Uterine smooth muscle cell (primary cell): ENCODE measurements at places on chromosomes 4 and X. TPM values are rescaled to one million over a fixed set of nuclear protein-coding genes. Genes with fewer than 3 reads are reported as not detected.

The TEX13B gene
- total RNA-seq, result 0.12 TPM in 1 of 2 replicates, not detected in the other

The TXK gene
- total RNA-seq, result not detected in 2 replicates

The MRPS18C gene
- 28.3 and 30.9 TPM in 2 replicates for total RNA-seq

The RBM47 gene
- total RNA-seq, result 3.3 and 4.4 TPM in 2 replicates

The MTHFD2L gene
- total RNA-seq, result 16.2 and 19.9 TPM in 2 replicates

The SPANXN4 gene
- total RNA-seq, result not detected in 2 replicates

The GPC3 gene
- not detected in 2 replicates for total RNA-seq

The APBB2 gene
- total RNA-seq, result 46.8 and 54.6 TPM in 2 replicates

The VGLL1 gene
- not detected in 2 replicates for total RNA-seq

The PAGE2B gene
- total RNA-seq, result not detected in 2 replicates

The SLC38A5 gene
- total RNA-seq, result 39.9 and 60.2 TPM in 2 replicates

The AFM gene
- total RNA-seq, result not detected in 2 replicates

The PPP4R3C gene
- not detected in 2 replicates for total RNA-seq

The SPANXA2 gene
- total RNA-seq, result not detected in 2 replicates

The AMOT gene
- total RNA-seq, result 3.9 and 6.1 TPM in 2 replicates

The GSX2 gene
- 0.12 TPM in 1 of 2 replicates, not detected in the other for total RNA-seq

The TECRL gene
- total RNA-seq, result not detected in 2 replicates

The PIM2 gene
- total RNA-seq, result 6.2 and 7.0 TPM in 2 replicates

The CABS1 gene
- not detected in 2 replicates for total RNA-seq

The TRPC3 gene
- 0.62 and 1.7 TPM in 2 replicates for total RNA-seq

The SHROOM2 gene
- total RNA-seq, result 0.44 and 0.75 TPM in 2 replicates

The CDX4 gene
- total RNA-seq, result not detected in 2 replicates

The TBX22 gene
- total RNA-seq, result not detected in 2 replicates

The DMRTC1 gene
- total RNA-seq, result not detected in 2 replicates

The EXOC1L gene
- total RNA-seq, result not detected in 2 replicates

The LIN54 gene
- total RNA-seq, result 18.4 and 31.9 TPM in 2 replicates

The HPRT1 gene
- total RNA-seq, result 26.0 and 34.2 TPM in 2 replicates

The PLAC1 gene
- 0.33 and 0.37 TPM in 2 replicates for total RNA-seq

The SLC49A3 gene
- total RNA-seq, result 0.55 and 1.00 TPM in 2 replicates

The LRCH2 gene
- 15.8 and 20.5 TPM in 2 replicates for total RNA-seq

The GLOD5 gene
- total RNA-seq, result not detected in 2 replicates

The KIAA0232 gene
- total RNA-seq, result 29.5 and 30.5 TPM in 2 replicates

The AREG gene
- 0.11 and 0.37 TPM in 2 replicates for total RNA-seq

The XKRX gene
- under 0.01 TPM in 2 replicates for total RNA-seq

The TRAPPC11 gene
- 58.1 and 68.2 TPM in 2 replicates for total RNA-seq

The NPY1R gene
- total RNA-seq, result under 0.01 TPM in 2 replicates

The CENPVL1 gene
- total RNA-seq, result not detected in 2 replicates

The ZNF711 gene
- total RNA-seq, result 0.66 and 0.87 TPM in 2 replicates

The TMEM271 gene
- total RNA-seq, result not detected in 2 replicates

The CXCL8 gene
- total RNA-seq, result 1.5 and 6.3 TPM in 2 replicates

The SRPX gene
- total RNA-seq, result 154 and 172 TPM in 2 replicates

The CLIC2 gene
- 6.2 and 12.1 TPM in 2 replicates for total RNA-seq

The ZNF157 gene
- 0.11 and 0.12 TPM in 2 replicates for total RNA-seq

The GPRIN3 gene
- 0.12 and 0.22 TPM in 2 replicates for total RNA-seq

The RIPPLY1 gene
- not detected in 2 replicates for total RNA-seq

The HNRNPD gene
- total RNA-seq, result 28.7 and 45.3 TPM in 2 replicates

The AMTN gene
- total RNA-seq, result not detected in 2 replicates

The FGG gene
- not detected in 2 replicates for total RNA-seq

The FGB gene
- not detected in 2 replicates for total RNA-seq

The FGD1 gene
- 6.5 and 7.0 TPM in 2 replicates for total RNA-seq

The CEP135 gene
- total RNA-seq, result 8.9 and 15.2 TPM in 2 replicates
